ENCODE measurements at places on chromosomes 11 and 22.

DNA sequence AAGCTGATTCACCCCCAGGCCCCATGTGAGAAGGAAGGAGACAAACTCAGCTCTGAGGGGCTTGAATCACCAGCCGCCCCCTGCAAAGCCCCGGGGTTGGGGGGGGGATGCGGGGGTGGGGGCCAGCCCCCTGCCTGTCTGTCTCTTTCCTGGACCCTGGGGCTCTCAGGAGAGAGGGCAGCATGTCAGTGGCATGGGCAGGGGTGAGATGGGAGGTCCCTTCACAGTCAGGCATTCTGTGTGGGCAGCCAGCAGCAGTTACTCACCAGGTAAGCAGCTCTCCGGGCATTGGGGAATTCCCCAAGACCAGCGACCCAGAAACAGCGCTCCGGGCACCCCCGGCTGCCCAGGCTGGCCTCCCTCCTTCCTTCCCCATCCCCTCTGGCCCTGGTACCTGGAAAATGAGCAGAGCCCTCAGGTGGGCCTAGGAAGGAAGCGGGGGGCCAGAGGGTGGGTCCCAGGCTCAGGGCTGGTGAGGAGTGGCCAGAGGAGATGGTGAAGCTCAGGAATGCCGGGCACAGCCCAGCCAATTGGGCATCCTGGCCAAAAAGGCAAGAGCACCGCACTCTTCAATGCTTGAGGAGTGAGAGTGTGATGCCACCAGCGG lies 4.2 kb upstream of the LIF start:
- no peak for DNase-seq

DNA sequence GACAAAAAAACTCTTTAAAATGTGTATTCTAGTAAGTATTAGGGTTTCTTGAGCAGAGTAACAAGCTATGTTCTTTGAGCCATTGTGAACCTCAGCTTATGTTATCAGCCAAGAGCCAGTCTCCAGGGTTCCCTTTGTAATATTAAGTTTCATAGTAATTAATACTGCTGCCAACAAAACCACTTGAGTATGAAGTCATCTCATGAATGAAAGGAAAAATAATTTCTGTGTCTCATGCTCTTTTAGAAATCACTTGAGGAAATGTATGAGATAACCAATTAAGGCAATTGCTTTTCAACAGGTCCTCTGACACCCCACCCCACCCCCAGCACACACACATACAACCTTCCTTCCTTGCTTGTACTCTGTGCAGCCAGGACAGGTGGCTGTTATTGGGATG lies 59.9 kb downstream of the BBOX1 start:
- DNase-seq = no peak

DNA sequence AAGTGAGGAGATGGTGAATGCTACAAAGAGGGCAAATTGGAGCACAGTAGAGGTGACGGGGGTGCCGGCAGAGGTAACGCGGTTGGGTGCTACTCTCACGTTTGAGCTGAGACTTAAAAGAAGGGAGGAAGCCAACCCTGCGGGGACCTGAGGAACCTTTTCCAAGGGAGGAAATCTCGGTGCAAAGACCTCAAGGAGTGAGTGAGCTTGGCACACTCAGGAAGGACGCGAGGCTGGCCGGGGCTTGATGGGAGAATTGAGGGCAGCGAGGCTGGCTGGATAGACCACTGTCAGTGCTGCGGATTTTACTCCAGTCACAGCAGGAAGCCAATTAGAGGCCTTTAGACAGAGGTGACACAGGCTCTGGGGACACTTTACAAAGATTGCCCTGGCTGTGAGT lies 25.0 kb downstream of the TSKU start:
- no peak for DNase-seq

DNA sequence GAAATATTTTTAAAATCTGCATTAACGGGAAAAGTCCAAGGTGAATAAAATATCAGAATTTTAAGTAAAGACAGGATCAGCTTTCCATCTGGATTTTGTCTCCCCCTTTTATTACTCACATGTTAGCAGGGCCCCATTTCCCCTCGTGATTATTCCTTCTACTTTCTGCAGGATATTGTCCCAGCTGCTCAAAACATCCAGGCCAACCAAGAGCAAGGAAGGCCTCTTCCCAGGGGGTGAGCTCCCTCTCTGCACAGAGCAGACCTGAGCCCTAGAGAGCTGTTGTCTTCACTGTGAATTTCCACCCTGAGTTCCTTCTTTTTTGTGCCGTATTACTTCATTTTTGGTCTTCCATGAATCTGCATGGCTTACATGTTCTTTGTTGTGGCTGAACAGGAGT lies 3.7 kb upstream of the TMPRSS13 start:
- DNase-seq = no peak

DNA sequence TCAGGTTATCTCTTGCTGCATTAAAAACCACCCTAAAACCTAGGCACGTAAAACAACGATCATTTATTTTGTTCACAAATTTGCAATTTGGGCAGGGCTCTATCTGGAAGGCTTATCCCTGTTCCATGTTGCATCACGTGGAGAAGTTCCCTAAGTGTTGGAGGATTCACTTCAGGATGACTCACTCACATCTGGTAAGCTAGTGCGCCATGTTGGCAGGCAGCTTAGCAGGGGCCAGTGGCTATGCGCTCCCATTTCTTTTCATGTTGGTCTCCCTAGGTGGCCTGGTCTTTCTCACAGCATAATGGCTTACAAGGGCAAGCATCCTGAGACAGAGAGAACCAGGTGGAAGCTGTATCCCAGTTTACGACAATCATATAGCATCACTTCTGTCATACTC lies 226.8 kb downstream of the BLID start:
- no peak for DNase-seq

- DNase-seq = no peak
Observed at GRCh38 chr11:2889362-2890273, 4.0 kb upstream of the CDKN1C start.

- DNase-seq = no peak
Observed at GRCh38 chr11:105232021-105232420, 92.5 kb upstream of the CARD18 start.
